Anterior cingulate cortex (tissue), 58 donors: ENCODE measurements at places on chromosomes 13 and 19.

GRCh38 chr13:75620020-75620419 is 16.1 kb upstream of the LMO7 start:
- DNase-seq, result no peak

DNA sequence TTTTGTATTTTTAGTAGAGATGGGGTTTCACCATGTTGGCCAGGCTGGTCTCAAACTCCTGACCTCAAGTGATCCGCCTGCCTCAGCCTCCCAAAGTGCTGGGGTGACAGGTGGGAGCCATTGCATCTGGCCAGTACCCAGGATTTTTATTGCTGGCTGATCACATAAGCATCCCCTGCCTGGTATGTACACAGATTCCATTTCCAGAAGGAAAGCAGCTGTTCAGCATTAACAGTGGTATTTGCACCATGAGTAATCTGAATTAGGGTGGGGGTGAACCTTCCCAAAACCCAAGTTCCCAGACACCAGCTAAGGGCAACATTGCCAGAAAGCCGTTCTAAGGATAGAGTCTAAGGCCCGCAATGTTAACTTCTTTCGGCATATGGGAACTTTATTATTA is 7.3 kb downstream of the ZNF555 start:
- no peak for DNase-seq

- no peak for DNase-seq
These were observed 18.8 kb downstream of the SMG9 start for GRCh38 chr19:43735957-43736356.

- peak; percentile 47 for DNase-seq
These were observed 38.8 kb downstream of the ARHGEF7 start for GRCh38 chr13:111153977-111154332.

DNA sequence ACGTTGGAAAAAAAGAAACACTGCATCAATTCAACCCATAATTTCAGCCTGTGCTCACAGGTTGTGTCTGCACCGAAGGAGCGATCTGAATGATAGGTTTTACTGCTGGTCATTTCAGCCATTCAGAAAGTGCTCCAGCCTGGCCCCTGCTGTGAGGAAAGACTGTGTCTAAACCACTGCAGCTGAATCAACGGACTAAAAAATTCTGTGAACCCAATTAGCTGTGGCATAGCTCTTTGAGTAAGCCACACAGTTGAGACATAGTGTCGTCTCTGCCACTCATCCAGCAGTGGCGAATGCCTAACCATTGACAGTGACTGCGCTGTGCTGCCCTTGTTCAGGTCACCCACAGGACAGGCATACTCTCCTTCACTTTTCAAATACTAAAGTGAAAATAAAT is 179.8 kb downstream of the COG6 start:
- DNase-seq, result no peak

DNA sequence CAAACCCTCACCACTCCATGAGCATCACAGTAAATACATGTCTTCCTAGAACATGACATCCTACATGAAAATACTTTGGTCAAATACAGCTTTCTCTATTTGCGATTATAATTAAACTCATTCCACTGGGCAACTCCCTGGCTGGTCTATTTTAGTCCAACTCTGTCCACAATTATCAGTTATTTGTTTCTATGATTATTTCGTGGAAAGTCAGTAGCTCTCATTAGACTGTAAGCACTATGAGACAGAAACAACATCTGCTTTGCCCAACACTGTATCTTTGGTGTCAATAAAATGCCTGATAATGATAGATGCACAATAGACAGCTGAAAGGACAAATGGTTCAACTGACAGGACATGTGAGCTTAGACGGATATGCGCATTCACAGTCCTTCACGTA is 292.0 kb downstream of the KLF12 start:
- no peak for DNase-seq

GRCh38 chr13:20441879-20442278 is 83.8 kb downstream of the CRYL1 start:
- DNase-seq, result no peak

- no peak for DNase-seq
These were observed 17.7 kb downstream of the ZMYM5 start for GRCh38 chr13:19845758-19846157.
